ENCODE measurements at places on chromosomes 7 and 10.

DNA sequence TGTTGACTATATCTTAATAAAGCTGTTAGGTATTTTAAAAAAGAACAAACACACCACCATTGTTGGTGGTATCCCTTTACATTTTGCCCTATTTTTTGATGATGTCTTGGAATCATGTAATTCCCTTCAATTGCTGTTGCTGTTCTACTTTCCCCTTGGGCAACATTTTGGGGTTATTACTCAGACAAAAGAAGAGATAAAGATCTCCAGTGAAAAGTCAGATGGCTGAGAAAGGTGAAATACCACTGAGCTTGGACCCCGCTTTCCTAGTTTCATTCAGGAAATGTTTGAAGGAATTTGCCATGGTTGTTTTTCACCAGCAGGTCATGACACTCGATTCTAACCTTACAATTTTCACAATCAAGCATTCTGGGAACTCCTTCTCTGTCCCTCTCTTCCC, 84.6 kb downstream of the MACC1 start:
- ATAC-seq, result no peak

DNA sequence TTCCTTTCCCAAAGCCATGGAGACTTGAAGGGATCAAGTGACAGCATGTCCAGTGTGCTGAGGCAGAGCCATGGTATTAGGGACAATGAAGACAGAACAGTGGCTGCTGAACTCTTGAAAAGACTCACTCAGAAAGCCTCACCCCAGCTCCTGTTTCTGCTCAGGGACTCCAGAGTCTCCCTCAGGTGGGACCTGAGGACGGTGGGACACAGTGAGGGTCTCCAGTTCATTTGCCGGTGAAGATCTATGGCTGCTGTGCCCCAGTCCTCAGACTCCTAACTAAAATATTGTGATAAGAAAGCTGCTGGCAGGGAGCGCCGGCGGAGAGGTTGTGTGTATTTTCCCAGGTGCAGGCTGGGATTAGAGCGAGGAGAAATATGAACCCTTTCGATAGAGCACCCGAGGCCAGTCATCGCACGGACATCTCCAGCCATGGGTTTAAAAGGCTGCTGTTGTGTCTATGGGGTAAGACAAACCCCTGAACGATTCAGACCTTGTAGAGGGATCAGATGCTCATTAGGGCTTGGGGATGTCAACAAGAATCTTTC, 57.2 kb downstream of the C7orf25 start:
- no peak for ATAC-seq

DNA sequence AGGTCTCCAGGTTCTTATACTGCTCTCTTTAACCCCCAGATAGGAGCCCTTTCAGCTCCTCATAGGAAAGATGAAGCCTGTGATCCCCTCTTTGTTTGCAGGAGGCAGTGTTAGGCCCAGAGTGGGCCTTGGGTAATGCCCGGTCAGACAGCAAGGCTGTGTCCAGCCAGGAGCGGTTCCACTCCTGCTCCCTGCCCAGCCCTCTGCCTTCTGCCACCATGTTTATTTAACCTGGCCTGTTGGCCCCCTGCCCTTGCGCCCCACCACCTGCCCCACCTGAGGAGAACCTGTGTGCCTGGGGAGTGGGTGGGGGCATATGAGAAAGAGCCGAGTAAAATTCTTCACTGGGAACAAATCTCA, 24.3 kb downstream of the CDH23 start:
- no peak for ATAC-seq

DNA sequence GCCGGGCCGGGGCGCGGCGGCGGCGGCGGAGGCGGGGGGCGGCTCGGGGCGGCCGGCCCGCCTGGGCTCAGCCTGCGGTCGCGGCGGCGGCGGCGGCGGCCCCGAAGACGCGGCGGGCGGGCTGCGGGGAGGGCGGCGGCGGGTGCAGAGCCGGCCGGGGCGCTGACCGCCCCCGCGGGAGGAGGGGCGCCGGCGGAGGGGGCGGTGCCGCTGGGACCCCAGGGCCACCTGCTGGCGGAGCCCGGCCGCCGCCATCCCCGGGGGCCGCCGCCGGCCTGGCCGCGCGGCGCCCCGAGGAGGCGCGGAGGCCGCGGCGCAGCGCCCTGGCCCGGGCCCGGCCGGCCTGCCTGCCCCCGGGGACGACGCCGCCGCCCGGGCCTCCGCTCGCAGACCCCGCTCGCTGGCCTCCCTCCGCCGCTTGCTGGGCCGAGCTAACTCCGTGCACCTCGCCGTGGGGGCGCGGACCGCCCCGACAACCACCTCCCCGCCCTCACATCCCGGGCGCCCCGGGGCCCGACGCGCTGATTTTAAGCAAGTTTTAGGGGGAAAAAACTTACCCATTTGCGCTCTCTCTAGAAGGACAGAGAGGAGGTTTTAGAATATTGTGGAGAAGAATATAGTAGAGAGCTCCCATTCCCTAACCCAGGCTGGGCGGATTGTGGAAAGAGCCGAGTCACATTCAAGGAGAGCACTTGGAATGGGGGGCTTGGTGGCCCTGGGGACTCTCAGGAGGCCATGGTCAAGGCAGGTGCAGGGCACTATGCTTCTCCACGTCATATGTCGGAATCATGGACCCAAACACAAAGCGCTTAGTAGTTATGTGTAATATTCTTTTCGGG, at the start of gene BEND7:
Gene BEND7, minus strand, starts transcription at position 140 of the 839 bp plus-strand sequence. CDS start 481 bp downstream, outside the sequence.
- ATAC-seq, result peak; percentile 33

- ATAC-seq, result no peak
These were observed 67.8 kb downstream of the ABCC2 start for GRCh38 chr10:99850021-99850766.

GRCh38 chr7:100694098-100694745, at the start of gene GIGYF1:
TSS of gene GIGYF1 (minus strand) at chr7:100694250. CDS start at chr7:100688238, 6,012 bp downstream.
- ATAC-seq, result peak; percentile 59

DNA sequence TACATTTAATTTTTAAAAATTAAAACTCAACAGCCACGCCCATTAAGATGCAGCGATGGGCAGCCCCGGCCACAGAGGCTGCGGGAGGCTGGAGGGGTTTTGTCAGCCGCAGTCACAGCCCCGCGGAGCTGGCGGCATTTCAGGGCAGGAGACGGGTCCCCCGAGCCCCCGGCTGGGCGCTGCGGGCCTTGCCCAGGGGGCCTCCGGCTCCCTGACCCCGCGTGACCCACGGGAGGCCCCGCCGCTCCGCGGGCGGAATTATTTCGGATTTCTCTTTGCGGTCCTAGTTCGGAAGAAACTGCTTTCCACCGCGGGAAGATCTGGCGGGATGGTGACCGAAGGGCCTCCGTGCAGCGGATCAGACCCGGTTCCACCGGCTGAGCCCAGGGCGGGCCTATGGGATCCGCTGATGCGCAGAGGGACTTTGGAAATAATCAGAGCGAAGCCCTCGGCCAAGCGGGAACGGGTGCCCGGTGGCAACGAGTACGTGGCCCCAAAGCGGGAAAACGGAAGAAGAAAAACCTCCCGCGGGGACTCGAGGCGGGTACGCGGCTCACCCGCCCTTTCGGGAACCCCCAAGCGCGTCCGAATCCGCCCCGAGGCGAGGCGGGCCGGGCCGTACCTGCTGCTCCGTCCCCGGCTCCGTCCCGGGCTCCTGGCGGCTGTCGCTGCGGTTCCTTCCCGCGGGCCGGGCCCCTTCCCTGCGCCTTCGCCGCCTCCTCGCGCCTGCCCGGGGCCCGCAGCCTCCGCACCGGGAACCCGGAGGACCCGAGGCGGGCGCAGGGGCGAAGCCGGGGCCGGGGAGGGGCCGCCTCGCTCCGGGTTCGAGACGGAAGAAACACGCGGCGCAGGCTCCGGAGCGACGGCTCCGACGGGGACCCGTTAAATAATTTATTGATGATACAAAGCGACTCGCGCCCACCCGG, 1.7 kb downstream of the NKX6-2 start:
- no peak for ATAC-seq

DNA sequence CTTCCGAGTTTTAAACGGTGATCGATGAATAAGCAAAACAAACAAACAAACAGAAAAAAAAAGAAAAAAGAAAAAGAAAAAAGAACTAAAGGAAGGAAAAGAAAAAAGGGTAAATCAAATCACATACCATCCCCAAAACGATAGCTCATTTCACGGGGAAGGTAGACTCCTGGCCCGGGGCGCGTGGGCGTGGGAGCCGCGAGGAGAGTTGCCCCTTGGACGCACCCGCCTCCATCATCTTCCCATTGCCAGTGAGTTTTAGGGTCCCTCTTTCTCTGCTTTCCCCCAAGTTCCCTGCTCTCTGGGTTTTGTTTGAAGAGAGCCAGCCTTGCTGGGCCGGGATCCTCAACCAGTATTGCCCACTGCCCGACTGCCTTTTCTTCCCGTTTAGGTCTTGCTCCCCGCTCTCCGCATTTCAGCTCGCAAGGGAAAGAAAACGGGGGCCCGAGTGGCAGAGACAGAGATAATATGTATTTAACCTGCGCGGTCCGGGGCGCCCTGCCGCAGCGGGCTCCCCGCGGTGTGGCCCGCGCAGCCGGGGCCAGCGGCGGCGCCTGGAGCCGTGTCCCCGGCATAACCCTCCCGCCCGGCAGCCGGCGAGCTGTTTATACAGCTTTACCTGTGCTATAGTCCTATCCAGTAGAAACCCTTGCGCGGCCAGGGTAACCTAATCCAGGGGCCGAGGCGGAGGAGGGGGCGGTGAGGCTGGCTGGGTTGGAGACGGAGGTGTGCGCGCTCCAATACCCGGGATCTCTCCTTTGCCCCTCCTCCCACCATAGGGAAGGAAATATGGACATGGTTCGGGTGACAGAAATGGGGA, 5.2 kb upstream of the GATA3 start:
- no peak for ATAC-seq

- peak; percentile 90 for ATAC-seq
These were observed 10.9 kb downstream of the NPFFR1 start for GRCh38 chr10:70272925-70273316.

DNA sequence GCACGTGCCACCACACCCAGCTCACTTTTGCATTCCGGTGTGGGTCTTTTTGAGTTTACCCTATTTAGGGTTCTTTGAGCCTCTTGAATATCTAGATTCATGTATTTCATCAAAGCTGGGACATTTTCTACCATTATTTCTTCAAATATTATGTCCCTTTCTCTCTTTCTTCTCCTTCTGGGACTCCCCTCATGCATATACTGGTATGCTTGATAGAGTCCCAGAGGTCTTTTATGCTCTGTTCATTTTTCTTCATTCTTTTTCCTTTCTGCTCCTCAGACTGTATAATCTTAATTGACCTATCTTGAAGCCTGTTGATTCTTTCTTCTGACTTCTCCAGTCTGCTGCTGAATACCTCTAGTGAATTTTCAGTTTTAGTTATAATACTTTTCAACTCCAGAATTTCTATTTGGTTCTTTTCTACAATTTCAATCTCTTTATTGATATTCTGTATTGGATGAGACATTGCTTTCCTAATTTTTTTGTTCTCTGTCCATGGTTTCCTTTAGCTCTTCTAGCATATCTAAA, 9.1 kb upstream of the WAC start:
- no peak for ATAC-seq

DNA sequence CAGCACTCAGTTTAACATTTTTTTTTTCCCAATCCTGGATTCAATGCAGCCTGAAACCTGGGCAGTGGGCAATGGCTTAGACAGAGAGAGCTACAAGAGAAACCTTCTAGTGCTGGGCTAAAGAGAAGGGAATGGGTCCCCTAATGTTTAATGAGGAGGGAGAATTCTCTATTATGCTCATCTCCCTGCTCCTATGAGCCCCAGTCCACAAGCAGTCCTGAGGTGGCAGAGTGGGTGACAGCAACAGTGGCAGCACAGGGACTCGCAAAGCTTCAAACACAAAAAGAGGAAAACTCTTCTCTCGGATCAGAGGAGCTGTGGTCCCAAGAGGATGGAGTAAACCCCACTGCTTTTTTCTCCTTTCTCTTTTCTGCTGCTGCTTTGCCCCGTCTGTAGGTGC, 36.5 kb downstream of the COBL start:
- no peak for ATAC-seq

GRCh38 chr10:3295582-3296151, 123.1 kb upstream of the PITRM1 start:
- ATAC-seq, result no peak

DNA sequence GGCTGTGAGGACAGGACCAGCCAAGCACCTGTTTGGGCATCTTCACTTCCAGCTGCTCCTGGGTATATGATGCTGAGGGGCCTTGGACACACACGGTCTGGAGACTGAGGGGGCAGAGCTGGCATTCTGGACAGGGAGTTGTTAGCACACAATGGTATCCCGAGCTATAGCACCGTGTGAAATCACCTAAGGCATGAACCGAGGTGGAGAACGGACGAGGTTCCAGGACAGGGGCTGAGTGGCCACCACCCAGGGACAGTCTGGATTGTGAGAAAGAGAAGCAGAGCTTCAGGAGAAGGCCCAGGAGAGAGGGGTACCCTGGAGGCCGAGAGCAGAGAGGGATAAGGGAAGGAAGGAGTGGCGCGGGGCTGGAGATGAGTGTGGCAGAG, 571.8 kb downstream of the TCERG1L start:
- ATAC-seq, result no peak

DNA sequence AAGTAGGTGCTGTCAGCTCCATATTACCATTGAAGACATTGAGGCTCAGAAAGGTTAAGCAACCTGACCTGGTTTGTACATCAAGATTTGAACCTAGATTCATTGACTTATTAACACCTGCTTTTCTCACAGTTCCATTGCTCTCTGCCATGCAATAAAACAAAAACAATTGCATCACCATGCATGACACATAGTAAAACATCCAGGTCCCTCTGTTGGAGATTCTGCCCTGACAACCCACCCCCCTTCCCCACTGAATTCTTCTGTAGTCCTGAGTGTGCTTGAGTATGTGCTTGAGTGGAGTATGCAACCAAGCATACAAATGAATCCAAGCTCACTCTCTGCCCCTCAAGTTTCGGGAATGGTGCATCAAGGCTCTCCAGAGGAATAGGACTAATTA, 6.0 kb upstream of the LMBR1 start:
- no peak for ATAC-seq

DNA sequence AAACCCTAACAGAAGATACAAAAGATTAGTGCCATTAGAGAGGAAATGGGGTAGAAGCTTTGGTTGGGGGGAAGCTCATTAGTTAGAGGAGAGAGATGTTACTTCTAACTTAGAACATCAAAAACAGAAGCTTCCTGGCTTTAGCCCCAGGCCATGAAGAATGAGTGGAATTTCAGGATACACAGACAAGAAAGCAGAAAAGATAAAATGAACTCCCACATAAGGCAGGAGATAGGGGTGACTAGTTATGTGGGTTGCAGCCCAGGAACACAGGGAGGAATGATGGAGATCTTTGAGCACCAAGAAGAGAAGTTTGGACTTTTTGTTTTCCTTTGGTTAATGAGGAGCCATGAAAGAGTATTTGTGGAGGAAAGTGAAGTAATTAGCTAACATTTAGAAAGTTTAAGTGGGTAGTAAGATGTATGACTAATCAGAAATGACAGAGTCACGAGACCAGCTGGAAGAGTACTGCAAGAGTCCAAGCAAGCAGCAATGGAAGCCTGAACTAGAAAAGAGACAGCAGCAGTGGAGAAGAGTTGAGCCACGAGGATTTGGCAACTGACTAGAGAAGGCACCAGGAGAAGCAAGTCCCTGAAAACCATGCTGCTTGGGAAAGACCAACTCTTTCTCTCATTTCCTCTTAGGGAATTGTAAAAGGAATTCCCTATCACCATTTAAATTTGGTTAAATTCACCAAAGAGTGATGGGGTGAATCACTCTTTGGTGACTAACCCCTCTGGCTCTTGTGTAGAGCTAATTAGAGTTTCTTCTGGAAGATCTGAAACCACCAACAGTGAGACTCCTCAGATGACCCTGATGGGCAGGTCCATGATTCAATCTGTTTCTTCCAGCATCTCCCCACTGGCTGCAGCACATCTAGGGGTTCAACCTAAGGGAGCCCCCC, 131.9 kb downstream of the KCNMA1 start:
- no peak for ATAC-seq

- ATAC-seq, result no peak
These were observed 3.8 kb upstream of the KAT6B start for GRCh38 chr10:74822521-74823089.

GRCh38 chr10:71753091-71753959, 20.0 kb downstream of the VSIR start:
- ATAC-seq, result no peak

GRCh38 chr10:50286517-50286916, 35.2 kb upstream of the ASAH2 start:
- ATAC-seq, result no peak
